ENCODE measurements at places on chromosomes 12 and 14.

- DNase-seq, result no peak
Observed at GRCh38 chr12:31528095-31528494, 62.8 kb downstream of the DENND5B start.

DNA sequence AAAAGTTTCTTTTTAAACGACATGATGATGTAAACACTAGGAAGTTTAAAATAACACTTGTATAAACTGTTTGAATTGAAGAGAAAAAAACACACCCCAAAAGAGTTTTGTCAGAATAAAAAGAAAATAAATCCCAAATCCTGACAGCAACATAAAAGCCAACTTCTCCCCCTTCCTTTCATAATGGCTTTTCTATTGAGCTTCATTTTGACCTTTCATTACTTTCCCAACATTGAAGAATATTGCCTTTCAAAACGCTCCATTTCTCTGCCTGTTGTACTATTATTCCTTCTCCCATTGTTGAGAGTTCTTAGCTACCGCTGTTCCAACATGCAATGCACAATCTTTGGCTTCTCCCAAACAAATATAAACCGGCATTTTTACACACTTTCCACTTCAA, 448.5 kb downstream of the BCAT1 start:
- no peak for DNase-seq

GRCh38 chr14:31251028-31251958, 43.7 kb upstream of the HECTD1 start:
- no peak for DNase-seq

- DNase-seq, result peak; percentile 87
Observed at GRCh38 chr14:35404449-35405303, at the start of gene NFKBIA. Gene NFKBIA (minus strand): TSS chr14:35404749. CDS start chr14:35404644, 105 bp downstream.

DNA sequence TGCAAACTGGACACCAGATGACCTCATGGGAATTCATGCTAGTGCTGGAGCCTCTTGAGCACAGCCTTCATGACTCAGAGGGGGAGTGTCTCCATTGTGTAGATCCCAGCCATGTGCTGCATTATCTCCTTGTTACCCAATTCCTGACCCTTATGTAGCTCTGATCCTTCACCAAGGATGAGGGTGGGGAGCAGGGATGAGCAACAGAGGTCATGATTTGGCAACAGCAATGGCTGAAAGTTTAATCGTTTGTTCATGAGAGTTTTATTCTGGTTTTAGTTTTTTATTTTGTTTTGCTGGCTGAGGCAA, 9.5 kb upstream of the BDKRB1 start:
- DNase-seq, result peak; percentile 96

All from fibroblast of skin of back (primary cell).